ENCODE measurements at places on chromosomes 3 and 15.

DNA sequence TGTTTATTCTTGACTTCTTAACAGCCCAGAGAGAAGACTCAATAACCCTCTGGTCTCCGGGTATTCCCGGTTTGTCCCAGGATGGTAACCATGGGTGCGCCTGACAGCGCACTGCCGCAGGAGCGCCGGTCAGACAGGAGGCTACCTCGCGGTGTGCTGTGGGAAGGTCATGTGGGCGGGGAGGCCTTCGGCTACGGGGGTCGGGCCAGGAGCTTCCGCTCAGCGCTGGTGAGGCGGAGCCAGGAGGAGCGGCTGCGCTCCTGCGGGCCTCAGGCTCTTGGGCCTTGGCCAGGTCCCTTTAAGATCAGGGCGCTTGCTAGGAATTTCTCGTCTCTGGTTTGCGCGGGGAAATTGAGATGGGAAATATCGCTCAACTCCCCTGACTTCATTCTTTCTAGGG is 182.3 kb upstream of the NDN start:
- DNase-seq = no peak

- no peak for DNase-seq
These were observed 241.6 kb upstream of the COL8A1 start for GRCh38 chr3:99396651-99397275.

DNA sequence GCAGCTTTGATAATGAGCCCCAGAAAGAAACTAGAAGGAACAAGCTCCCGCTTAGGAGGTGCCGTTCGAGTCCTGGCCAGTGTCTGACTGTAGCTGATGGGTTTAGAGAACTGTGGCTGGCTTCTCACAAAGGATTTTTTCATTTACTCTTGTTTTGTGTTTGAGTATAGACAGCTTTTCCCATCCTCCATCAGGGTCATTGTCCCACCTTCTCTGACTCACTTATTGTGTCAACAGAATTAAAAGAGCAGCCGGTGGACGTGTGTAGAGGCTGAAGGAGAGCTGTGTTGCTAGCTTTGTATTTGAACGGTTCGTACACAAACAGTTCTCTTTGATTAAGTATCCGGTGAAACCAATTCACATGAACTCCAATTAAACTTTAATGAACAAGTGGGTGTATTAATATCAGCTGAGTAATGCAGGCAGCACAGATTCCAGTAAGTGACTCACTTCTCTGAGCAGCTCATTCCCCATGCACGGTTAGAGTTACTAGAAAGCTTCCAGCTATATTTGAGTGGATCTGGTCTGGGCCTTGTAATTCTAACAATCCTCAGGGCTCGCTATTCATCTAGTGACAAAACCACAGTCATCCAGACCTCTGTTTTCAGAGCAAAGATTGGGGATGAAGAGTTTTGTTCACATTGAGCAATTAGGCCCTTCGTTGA is 141.0 kb downstream of the LPP start:
- DNase-seq = peak; percentile 50

GRCh38 chr15:87154761-87155160 is 1075.1 kb downstream of the AGBL1 start:
- no peak for DNase-seq

GRCh38 chr15:35206060-35206675 is 121.1 kb upstream of the NANOGP8 start:
- DNase-seq = peak; percentile 13

- no peak for DNase-seq
These were observed 89.6 kb upstream of the TSEN2 start for GRCh38 chr3:12394569-12395271.

- DNase-seq = no peak
These were observed 177.7 kb downstream of the UACA start for GRCh38 chr15:70585707-70586034.

- DNase-seq = no peak
These were observed 29.5 kb downstream of the PDE8A start for GRCh38 chr15:85011160-85011571.

DNA sequence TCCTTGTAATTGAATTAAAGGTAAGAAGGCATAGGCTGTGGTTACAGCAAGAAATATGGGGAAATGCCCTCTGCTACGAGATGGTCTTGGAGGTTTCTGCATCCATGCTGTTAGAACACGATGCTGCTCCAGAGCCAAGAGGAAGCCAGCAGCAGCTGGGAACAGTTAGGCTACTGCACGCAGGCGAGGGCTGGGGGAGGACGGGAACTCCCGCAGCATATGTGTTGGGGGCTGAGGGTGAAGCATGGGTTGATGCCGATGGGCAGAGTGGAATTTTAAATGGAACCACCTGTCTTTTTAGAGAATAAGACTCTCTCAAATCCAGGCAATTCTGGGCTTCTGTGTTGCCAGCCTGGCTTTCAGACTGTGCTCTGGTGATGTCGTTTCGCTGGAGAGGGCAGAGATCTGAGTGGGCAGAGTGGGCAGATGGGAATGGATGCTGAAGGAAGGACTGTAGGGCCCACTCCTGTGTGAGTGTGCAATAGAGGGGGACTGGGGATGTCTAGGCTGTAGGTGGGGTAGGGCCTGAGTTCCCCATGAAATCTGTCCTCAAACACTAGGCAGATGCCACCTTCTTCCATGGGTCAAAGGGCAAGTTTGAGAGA is 417.0 kb upstream of the TPM1 start:
- DNase-seq = no peak

GRCh38 chr3:136745916-136746315 is 6.3 kb downstream of the STAG1 start:
- no peak for DNase-seq

DNA sequence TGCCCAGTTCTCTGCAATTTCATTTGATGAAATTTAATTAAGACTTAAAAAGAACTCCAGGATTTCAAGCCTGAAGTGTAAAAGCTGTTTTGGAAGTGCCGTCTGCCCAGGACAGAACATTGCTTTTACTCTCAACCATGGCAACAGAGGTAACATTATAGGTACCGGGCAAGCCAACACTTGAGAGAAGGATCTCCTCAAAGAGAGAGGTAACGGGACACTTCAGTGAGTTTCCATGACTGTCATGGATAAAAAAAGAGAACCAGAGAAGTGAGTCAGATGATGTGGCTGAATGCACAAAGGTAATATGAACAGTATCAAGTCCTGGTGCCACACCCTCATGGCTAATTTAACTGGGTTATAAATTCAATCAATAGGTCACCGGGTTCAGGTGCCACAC is 130.2 kb upstream of the LMOD3 start:
- no peak for DNase-seq

- DNase-seq = no peak
These were observed 40.3 kb upstream of the ICE2 start for GRCh38 chr15:60519218-60519617.

DNA sequence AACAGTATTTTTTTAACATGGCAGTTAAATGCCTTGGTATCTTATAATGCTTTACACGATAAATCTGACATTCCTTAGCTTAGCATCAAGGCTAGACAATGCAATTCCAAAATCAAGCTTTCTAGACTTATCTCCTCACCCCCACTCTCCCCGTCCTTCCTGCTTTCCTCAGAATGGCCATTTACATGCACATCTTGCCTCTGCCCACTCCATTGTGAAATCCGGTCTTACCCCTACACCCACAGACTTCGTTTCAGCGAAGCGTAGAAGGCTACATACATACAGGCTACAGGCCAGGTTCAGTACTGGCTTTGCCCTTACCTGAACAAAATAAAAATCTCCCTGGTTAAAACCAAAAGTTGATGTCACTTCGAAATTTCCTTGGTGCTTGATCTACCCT is 58.6 kb upstream of the SLC12A8 start:
- DNase-seq = no peak

GRCh38 chr3:126961191-126961790 is 21.6 kb upstream of the PLXNA1 start:
- no peak for DNase-seq

DNA sequence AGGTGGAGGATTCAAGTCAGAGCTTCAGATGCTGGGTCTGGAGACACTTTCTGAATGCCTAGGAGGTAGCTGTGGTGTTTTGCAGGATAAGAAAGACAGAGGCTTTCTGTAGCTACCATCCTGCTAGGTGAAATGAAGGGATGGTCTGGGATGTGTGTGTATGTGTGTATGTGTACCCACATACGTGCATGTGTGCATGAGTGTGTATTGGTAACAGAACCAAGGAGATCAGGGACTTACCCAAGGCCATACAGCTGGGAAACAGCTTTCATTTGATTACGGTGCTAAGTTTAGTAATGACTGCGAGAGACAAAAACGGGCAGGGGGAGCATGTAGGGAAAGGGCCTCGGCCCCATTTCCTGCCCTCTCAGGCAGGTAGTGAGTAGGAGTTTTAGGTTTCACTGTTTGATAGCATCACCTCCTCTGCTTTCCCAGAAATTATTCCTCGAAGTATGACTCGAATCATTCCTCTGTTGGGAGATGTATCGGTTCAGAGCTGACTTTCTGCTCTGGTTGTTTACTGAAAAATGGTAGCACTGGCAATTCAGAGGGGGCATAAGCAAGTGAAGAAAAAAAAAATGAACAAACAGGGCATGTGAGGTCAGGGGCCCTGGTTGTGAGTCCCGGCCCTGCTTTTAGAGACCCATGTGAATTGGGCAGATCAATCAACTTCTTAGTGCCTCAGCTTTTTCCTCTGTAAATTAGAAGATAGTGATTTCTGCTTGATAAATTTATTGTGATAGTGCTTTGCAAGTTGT is 130.7 kb downstream of the LPP start:
- no peak for DNase-seq

GRCh38 chr15:67511606-67512005 is 9.3 kb upstream of the C15orf61 start:
- no peak for DNase-seq

- no peak for DNase-seq
These were observed 83.0 kb downstream of the ZNF385D start for GRCh38 chr3:21668012-21668411.

DNA sequence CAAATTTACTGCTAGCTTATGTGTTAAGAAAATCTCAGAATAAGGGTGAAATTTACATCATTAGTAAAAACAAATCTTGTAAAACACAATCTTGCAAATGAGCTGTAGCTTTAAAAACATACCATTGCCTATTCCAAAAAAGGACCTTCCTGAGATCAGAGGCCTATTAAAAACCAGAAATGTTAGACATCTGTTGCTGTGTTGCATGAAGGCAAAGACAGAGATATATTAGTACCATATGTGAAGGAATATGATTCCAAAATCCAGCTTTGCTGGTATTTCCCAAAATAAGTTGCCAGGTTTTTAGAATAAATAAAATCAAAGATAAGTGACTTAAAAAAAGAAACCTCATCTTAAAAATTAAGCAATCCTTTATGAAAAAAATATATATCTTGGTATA is 504.1 kb upstream of the CDIN1 start:
- no peak for DNase-seq

DNA sequence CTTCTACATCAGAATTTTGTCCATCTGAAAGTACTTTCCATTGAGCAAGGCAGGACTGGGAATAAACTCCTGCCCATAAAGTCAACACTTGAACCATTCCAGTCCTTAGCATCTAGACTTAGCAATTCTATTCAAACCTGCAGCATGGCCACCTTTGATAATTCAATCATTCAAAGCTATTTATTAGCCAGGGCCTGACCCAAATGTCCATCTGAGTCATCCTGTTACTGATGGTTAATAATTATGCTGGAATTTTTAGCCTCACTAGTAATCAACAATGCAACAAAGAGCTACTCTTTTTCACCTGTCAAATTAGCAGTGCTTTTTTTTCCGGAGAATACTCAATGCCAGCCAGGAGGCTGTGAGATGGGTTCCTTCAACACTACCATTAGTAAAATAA is 72.7 kb upstream of the SNRK start:
- DNase-seq = no peak

- no peak for DNase-seq
These were observed 60.4 kb downstream of the PLS1 start for GRCh38 chr3:142656575-142656974.

DNA sequence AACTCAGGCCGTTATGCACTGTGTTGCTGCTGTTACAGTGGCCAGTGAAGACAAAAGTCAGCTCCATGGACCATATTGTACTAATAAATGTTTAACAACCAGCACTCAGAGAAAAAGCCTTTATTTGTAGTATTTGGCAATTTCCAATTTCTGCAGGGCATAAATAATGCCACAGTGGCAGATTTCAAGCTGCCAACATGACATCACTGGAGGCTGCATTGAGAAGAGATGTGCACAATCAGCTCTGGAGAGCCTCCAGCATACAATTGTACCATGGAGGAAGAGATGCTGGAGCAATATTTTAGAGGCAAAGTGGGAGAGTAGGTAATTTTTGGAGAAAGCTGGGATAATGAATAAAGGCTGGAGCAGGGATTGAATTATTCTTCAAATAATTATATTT is 9.7 kb upstream of the ALCAM start:
- DNase-seq = no peak

DNA sequence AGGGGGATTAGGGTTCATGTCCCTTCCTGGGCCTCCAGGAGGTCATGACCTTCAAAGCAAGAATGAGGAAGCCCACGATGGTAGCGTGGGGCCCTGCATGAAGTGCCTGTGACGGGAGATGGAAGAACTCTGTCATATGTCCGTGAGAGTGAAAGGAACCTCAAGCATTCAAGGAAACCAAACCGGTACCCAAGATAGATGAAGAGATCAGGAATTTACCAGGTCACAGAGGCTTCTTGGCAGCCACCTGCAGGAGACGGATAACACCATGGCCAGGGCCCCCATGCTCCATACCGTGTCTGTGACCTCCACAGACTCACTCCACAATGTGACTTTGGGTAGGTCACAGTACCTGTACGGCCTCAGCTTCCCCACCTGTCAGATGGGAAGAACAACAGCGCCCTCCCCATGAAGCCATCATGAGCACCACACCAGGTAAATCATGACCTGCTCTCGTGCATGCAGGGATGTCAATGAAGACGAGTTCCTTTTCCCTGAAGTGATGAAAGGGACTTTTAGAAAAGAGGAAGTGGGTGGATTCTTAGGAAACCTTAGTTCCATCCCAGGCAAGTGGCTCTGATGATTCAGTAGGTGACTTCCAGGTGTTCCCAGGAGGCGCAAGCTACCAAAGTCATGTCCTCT is 23.3 kb upstream of the CYP11A1 start:
- DNase-seq = no peak

- no peak for DNase-seq
These were observed 267.1 kb downstream of the RPLP1 start for GRCh38 chr15:69719527-69720240.

GRCh38 chr3:193594946-193595689 is 2.1 kb downstream of the OPA1 start:
- DNase-seq = no peak

- peak; percentile 10 for DNase-seq
These were observed 300.6 kb upstream of the KCNH8 start for GRCh38 chr3:18847583-18848197.

DNA sequence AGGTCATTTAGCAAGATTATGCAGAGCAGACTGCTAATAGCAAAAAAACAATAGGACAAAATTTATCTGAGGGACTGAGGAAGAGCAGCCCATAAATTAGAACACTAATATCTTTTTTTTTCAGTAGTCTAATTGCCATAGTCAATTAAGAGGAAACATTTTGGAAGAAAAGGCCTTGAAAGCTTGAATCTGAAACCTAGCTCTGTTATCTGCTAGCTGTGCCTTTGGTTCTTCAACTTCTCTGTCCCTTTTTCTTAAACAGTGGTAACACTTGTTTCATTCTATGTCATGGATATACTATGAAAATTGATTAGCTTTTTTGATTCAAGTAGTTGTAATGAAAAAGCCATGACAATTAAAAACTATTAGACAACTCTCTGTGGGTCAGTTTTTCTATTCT is 1.7 kb downstream of the ATR start:
- no peak for DNase-seq

All from A549 (cell line).